Stimulated activated CD4-positive, alpha-beta T cell treated with anti-CD3 and anti-CD28 coated beads, Interleukin-1b, Interleukin-23, amount 100 ng/mL, for 4 hours (primary cell): ENCODE measurements at places on chromosomes 6 and 20.
A peak's percentile ranks its signal among the peaks of the same experiment; 100 is the strongest.

DNA sequence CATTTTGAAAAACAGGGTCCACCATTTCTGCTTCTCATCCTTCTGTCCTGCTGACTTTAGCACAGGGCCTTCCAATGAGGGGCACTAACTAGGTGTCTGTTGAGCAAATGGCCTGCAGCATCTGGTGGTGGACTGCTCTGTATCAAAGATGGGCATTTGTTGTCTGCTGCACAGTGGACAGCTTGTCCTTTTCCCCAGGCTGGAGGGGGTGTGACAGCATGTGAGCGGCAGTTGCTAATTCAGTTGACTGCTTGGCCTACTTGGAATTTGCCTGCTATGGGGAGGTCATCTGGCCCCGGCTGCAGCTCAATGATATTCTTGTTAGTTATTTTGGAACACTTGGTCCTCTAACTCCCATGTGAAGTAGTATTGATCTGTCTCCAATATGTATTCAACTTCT, 93.7 kb downstream of the SH3BGRL2 start:
- no peak for DNase-seq

DNA sequence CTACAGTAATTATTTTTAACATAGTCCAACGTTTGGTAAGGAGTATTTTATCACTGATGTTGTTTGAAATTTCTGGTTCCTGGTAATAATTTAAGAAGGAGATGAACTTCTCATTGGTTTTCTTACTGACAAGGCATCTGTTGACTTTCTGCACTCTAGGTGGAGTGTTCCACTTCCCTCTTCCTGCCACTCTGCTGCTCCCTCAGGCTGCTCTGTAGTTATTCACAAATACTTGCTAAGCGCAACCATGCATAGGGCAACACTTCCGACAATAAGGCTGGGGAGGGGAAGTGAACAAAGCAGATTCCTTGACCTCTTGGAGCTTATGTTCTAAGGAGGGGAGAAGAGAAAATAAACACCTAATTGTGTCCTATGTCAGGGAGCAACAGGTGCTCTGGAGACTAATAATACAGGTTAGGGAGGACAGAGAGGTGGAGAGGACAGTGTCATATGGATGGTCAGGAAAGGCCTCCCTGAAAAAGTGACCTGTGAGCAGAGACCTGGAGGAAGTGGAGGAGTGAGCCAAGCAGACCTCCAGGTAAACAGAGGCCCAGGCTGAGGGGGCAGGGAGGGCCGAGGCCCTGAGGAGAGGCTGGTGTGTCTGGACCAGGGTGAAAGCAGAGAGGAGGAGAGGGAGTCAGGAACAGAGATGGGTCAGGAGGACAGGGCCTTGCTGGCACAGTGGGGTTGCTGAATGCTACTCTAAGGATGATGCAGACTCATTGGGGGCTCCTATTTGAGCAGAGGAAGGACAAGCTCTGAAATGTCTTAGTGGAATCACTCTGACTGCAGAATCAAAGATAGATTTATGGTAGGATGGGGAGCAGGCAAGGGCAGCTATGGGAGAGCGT, 134.8 kb upstream of the SLC24A3 start:
- no peak for DNase-seq

DNA sequence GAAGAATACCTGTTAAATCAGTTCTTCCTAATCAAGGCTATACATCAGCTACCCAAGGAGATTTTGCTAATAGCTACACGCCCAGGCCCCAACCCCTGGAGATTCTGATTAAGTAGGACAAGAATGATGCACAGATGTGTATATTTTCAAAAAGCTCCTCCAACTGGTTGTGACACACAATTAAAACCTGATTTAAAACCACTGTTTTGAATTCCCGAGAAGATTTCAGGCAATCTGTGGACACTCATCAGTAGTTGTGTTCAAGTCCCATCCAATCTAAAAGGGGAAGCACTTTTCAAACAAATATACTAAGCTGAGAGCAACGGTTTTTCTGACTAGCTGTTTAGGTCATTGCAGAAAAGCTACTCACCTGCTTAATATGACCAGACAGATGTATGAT, 118.9 kb upstream of the NHSL1 start:
- no peak for DNase-seq

GRCh38 chr6:36754582-36755434, 57.2 kb downstream of the RAB44 start:
- no peak for DNase-seq

- DNase-seq: peak; percentile 57
These were observed 796 bp downstream of the SENP6 start for GRCh38 chr6:75602246-75603105.

- DNase-seq: no peak
These were observed 68.7 kb upstream of the TRAF3IP2 start for GRCh38 chr6:111674413-111674812.
